ENCODE measurements at places on chromosomes 5 and 9.

DNA sequence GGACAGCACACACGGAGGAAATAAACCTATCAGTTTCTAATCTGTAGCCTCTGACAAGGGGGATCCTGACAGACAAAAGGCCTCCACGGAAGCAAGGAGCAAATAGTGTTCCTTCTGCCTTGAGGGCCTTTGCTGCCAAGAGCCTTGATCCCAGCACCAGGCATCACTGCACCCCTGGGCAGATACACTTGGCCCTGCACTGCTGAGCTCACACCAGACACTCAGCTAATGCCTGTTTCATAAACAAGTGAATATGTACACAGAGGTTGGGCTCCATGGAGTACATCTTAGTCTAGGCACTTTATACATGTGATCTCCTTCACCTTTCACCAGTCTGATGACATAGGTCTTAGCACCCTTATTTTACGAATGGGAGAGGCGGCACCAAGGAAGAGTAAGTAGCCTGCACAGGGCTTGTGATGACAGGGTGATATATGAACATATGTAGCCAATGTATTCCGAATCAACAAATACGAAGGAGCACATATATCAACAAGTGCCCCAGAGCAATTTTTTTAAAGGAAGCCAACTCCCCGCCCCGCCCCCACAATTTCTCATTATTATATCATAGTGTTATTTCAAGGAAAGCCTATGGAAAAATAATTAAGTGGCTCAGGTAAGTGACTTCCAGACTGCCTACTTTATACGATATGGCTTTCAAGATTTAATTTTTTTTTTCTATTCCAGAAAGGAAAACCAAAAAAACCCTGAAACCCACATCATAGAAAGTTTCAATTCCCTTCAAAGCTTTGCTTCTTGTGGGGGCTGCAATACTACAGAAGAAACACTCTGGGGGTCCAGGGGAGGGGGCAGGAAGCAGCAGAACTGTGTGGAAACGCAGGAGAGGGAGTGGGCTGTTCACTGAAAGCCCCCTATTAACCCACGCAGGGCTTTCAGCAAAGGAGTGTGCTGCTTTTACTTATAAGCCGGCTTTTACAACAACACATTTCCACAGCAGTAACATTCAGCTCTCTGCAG, 32.0 kb downstream of the CDC14B start:
- no peak for DNase-seq

- DNase-seq = no peak
Measured at GRCh38 chr5:142199388-142199787, 90.8 kb downstream of the NDFIP1 start.

DNA sequence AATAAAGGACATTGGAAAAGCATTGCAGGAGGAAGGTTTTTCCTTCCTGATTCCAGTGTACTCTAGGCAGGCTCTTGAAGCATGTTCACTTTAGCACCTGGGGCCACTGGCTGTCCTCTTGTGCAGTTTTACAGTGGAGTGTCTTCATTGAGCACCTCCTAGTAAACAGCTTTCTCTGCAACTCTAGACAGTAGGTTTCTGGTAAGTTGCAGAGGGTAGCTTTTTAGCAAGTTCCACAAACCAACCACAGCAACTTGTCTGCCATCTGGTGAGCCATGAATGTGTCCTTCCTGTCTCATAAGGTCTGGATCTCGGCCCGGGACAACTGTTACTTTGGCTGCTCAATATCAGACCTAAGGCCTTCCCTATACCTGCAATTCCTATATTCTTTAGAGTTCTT, 488.0 kb downstream of the MAN2A1 start:
- DNase-seq = no peak

DNA sequence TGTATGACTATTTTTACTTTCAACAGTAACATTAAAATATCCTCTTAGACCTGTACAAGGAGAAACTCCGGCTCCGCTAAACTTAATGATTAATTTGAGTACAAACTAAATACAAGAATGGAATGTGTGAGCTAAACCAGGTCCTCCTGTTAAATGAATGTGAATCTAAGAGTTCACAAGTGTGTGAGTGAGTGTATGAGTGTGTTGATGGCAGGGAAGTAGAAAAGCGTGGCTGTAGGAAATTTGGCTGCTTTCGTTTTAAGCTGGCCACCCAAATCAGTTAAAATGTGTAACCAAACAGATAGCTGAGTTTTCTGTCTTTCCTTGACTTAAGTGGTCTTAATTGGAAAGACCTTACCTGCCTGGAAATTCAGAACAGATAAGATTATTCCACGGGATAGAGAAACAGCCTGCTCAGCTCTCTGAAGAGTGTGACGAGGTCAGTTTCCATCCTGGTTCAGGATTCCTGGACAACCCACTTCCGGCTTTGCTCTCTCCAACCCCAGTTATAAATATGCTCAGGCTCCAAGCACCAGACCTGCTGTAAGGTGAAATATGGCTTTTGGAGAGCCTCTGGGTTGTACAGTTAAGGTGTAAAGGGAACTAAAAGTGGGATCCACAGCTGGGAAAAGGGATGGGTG, 908.6 kb upstream of the EDIL3 start:
- DNase-seq = no peak

DNA sequence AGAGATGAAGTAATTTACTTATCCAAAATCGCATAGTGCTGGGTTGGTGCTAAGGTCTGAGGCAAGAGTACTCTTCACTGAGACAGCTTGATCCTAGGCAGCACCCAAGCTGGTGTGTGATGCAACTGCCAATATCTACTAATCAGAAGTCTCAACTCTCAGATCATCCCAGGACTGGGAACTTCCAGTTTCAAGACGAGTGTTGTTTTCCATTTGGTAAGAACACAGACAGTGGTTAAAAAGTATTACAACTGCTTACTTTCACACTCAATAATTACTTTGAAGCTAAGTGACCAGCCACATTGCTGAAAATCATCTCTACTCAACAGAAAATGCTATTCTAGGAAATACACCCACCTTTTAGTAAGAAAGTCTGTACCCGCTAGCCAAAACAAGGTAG, 45.3 kb downstream of the FBXW11 start:
- no peak for DNase-seq

- no peak for DNase-seq
Measured at GRCh38 chr9:136764301-136764891, at the start of gene LCN15. LCN15 (minus strand) TSS chr9:136764518; CDS start chr9:136764488, 30 bp downstream.

- no peak for DNase-seq
Measured at GRCh38 chr5:158308429-158309025, 449.6 kb upstream of the CLINT1 start.

- peak; percentile 13 for DNase-seq
Measured at GRCh38 chr9:504921-505740, 290.5 kb downstream of the DOCK8 start.

GRCh38 chr5:104412649-104413240, 850.2 kb upstream of the NUDT12 start:
- no peak for DNase-seq

- no peak for DNase-seq
Measured at GRCh38 chr9:134272302-134273023, 53.8 kb upstream of the RXRA start.

GRCh38 chr9:99411479-99412115, 189.5 kb downstream of the SEC61B start:
- DNase-seq = no peak

DNA sequence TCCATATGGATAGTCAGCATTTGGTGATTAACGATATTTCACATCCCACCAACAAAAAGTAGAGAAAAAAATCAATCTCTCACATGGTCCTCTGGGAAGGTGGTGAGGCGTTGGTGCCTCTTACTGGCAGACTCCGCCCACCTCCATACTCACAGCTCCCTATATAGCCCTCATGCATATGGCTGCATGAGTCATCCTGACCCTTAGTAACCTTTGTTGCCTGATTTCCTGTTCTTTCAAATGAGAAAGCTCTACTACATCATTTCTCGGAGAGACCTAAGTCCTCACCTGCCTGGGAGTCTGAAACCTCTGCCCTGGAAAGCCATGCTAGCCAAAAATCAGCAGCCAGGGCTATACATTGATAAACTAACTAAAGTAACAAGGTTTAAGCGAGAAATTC, 33.3 kb upstream of the ABCA1 start:
- no peak for DNase-seq

GRCh38 chr9:137689745-137690529, 71.1 kb downstream of the EHMT1 start:
- no peak for DNase-seq

DNA sequence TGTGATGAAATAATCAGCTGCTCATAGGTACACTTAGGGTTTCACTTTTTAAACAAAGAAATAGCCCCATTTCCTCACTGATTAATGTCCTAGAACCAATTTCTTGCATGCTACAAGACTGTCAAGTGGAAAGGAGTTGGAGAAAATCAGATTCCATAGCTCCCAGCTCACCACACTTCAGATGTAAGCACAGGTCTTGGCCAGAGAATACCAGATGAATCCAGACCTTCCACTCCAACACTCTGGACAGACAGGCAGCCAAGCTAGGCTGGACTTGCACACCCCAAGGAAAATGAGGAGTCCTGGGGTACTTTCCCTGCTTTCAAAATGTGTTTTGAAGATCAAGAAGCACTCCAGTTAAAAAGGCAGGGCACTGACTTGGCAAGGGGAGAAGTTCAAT, 68.5 kb downstream of the KLHL3 start:
- no peak for DNase-seq

- DNase-seq = no peak
Measured at GRCh38 chr5:146425023-146425422, 22.1 kb upstream of the TCERG1 start.

DNA sequence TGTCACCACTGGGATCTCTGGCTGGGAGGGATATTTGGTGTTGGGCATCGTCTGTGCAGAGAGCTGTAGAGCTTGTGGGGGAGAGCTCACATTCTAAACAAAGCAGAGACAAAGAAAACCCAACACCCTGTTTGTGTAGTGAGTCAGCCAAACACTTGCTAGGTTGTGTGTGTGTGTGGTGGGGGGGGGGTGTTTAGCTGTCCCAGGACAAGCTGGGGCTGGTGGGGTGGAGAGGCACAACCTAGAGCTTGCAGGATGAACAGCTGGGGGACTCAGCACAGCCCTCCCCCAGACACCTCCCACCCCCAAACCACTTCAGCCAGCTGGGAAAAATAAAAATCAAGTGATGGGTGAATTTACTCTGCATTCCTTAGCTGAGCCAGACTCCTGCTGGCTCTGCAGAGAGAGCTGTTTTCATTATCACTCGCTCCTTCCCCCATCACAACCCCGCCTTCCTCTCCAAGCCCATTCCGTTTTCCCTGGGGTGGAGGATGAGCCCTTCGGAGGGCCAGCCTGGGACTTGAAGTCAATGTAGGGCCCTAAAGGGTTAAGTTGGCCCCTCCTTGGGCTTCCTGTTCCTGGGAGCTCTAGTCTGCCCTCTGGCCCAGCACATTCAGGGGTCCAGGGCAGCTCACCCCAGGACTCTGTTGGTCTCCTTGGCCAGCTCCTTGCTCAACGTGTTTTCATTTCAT, 2.6 kb downstream of the OLFML2A start:
- DNase-seq = no peak

- no peak for DNase-seq
Measured at GRCh38 chr5:132815454-132815853, 2.4 kb downstream of the SOWAHA start.

DNA sequence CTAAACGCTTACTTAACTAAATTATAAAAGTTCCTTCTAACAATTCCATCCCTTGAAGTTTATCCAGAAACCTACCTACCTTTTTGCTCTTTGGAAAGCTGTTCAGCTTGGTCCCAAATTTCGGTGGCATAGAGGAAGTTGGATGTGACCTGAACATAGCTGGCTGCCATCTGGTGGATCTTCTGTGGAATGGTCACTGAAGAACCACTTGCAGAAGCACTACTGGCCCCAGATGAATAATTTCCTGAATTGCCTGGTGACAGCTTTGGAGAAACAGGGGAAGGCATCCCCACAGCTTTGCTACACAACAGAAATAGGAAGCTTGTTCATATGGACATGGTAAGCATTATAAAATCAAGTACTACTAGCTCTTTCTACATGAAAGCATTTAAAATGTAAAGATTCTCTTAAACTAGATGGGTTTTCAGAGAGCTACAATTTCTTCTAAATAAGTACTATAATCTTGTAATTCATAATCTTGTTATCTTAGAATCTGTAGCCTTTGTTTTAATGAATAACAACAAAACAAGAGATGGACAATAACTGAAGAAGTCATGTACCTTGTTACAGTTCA, 9.9 kb downstream of the LEAP2 start:
- peak; percentile 52 for DNase-seq

GRCh38 chr5:17431272-17432050, 66.6 kb upstream of the TAF11L2 start:
- DNase-seq = no peak

DNA sequence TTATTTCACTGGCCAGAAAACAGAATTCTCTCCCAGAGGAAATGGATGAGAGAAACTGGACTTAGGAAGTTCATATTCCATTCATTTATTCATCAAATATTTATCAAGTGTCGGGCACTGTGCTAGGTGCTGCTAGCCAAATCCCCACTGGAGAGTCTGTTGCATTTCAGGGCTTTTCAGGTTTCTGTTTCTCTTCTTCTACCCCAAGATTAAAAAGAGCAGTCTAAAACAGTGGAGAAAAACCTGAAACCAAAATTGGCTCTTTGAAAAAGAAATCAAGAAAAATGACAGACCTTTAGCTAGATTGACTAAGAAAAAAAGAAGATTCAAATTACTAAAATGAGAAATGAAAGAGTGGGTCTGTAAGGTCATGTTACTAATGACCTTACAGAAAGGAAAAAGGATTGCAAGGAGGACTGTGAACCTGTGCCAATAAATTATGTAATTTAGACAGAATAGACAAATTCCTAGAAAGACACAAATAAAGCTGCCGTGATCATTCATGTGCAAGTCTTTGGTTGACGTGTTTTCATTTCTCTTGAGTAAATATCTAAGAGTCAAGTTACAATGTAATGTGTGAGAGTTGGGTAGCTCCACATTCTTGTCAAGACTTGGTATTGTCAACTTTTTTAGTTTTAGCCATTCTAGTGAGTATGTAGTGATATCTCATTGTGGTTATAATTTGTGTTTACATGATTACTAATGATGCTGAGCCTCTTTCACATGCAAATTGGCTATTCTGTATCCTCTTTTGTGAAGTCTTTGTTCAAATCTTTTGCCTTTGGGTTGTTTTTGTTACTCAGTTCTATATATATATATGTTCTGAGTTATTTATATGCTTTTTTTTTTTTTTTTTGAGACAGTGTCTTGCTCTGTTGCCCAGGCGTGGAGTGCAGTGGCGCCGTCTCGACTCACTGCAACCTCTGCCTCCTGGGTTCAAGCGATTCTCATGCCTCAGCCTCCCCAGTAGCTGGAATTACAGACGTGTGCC, 23.7 kb downstream of the SNX30 start:
- DNase-seq = no peak

DNA sequence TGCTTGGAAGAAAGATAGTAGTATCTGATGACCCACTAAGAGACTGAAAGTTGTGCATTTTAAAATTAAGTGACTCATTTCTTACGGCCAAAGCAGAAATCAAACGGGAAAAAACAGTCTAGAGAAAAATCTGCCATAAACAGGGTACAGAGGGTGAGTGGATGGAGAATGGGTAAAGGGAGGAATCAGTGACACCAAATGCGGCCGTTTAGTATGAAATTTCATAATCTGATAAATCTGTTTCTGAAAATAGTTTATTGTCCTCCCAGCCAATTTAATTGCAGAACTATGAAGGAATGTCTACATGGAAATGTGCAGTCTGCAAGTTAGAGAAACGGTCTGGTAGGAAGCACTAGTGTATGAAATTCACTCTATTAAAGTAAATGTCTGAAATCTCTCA, 39.5 kb downstream of the ADAMTS12 start:
- no peak for DNase-seq

GRCh38 chr9:7977586-7977985, 178.0 kb upstream of the DMAC1 start:
- DNase-seq = no peak

- no peak for DNase-seq
Measured at GRCh38 chr5:59198365-59198764, 615.5 kb downstream of the RAB3C start.

Data from mucosa of gallbladder (tissue), 1 donor.